ENCODE measurements at places on chromosomes 12 and 14.

- no peak for DNase-seq
These were observed 31.3 kb upstream of the VSX2 start for GRCh38 chr14:74207943-74208342.

DNA sequence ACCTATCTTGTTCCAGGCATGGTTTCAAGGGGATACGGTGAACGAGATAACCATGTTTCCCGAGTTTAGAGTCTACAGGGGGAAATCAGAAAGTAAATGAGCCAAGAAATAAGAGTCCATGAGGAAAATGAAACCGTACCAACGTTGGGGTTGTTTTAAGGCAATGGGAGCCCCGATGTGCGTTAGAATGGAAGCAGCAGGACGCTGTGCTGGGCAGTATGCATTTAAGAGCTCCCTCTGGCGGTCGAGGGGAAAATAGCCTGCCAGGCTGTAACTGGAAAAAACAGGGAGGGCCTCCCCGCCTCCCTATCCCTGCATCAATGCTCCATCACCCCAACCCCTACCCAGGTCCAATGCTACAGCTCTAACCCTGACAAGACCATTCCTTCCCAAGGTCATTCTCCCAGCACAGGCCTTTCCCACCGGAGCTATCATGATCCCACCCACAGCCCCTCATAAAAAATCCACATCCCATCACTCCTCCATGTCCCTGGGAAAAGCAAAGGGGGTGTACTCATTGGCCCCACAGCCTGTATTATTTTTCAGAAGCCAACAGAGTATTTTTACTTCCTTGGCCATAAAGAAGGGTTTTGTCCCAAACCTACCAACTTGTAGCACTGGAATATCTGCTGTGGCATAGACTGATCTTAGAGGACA is 226.3 kb upstream of the NOS1 start:
- DNase-seq = no peak

DNA sequence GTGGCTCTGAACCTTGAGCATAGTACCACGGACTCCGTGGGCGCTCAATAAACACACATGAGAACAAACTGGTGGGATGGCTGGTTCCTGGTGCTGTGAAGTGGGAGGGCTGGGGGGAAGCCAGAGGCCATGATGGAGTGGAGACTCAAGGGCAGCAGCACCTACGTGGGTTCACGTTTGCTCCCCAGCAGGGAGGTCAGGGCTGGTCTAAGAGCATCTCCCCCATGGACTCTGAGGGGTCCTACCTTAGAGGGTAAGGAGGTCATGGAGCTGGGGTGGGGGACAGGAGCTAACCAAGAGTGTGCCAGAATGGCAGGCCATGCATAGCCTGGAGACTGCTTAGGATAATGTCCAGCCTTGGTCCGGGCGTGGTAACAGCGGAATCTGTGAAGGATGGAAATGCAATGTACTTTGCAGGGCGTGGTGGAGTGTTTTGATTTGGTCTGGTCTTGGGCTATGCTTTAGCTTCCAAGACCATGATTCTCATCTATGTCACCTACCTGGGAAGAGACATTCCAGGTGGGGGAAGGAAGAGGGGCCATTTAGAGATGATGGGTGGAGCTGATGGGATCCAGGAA is 103.0 kb downstream of the PRMT8 start:
- no peak for DNase-seq

GRCh38 chr14:90093942-90094595 is 32.3 kb downstream of the KCNK13 start:
- no peak for DNase-seq
